ENCODE measurements at places on chromosomes 1 and 21.

DNA sequence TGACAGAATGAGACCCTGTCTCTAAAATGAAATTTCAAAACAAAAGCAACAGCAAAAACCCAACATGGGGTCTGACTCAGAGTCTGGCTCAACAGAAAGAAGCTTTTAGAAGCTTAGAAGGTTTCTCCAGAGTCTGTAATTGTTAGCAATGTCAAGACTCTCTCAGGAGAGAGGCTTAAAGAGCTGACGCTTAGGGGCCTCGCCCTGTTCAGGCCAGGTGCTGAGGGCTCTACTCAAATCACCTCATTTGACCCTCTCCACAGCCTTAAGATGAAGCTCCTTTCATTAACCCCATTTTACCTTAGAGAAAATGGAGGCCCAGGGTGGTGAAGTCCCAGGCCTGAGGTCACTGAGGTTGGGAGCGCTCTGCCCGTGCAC, 5.3 kb upstream of the KIF17 start:
- no peak for DNase-seq

GRCh38 chr1:76864383-76864782, 2.9 kb upstream of the ST6GALNAC5 start:
- no peak for DNase-seq

DNA sequence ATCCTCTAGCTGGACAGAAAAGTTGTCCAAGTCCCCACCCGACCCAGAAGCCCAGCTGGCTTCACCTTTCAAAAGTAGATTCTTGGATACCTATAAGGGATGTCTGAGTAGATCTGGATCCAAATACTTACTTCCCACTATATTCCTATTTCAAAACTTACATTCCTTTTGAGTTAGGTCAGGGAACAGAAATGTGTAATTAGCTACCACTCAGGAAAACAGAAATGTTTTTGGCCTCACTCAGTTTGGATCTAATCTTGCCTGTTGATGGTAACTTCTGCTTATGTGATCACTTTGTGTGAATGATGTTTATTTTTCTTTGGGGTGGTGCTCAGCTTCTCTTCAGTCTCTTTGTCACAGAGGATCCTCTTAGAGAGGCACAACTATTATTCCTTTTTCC, 814.4 kb upstream of the RGS18 start:
- no peak for DNase-seq

- no peak for DNase-seq
These were observed 122.6 kb downstream of the CRYAA start for GRCh38 chr21:43291347-43291950.

GRCh38 chr1:111736548-111737215, 2.5 kb downstream of the INKA2 start:
- no peak for DNase-seq

All from GDM1 (cell line).